Activated CD8-positive, alpha-beta T cell treated with anti-CD3 and anti-CD28 coated beads, Interleukin-2, amount 10 ng/mL, durations not matched to agents 7 days and 5 days (primary cell): ENCODE measurements at places on chromosomes 11 and 22. TPM values are rescaled to one million over a fixed set of nuclear protein-coding genes. Genes with fewer than 3 reads are reported as not detected.

- H3K27me3 ChIP-seq = peaks cover 5% of the 10 kb centered on the region
- H3K27ac ChIP-seq = peak overlapping the region; percentile 93
- peaks cover 7% of the 10 kb centered on the region for H3K36me3 ChIP-seq
- peaks cover 35% of the 10 kb centered on the region for H3K4me1 ChIP-seq
- peak overlapping the region; percentile 91 for H3K4me3 ChIP-seq
Measured at GRCh38 chr11:73597336-73597955, 466 bp downstream of the FAM168A start.

- H3K4me1 ChIP-seq = no peaks in the 10 kb centered on the region
- no peaks in the 10 kb centered on the region for H3K36me3 ChIP-seq
- H3K27me3 ChIP-seq = no peaks in the 10 kb centered on the region
- DNase-seq = no peak
- H3K4me3 ChIP-seq = no peak overlapping the region
- no peak overlapping the region for H3K27ac ChIP-seq
Measured at GRCh38 chr11:40280159-40281051, 1179.0 kb downstream of the LRRC4C start.

- H3K36me3 ChIP-seq = peaks cover 34% of the 10 kb centered on the region
- H3K4me3 ChIP-seq = peak overlapping the region; percentile 99
- H3K27ac ChIP-seq = peak overlapping the region; percentile 96
- no peak for DNase-seq
- H3K27me3 ChIP-seq = no peaks in the 10 kb centered on the region
Measured at GRCh38 chr11:67120456-67120855, 1.4 kb downstream of the KDM2A start.

- no peak overlapping the region for H3K4me3 ChIP-seq
- H3K27ac ChIP-seq = no peak overlapping the region
- H3K4me1 ChIP-seq = peaks cover 26% of the 10 kb centered on the region
- DNase-seq = peak; percentile 76
Measured at GRCh38 chr11:64000026-64000739, 13.9 kb downstream of the OTUB1 start.

DNA sequence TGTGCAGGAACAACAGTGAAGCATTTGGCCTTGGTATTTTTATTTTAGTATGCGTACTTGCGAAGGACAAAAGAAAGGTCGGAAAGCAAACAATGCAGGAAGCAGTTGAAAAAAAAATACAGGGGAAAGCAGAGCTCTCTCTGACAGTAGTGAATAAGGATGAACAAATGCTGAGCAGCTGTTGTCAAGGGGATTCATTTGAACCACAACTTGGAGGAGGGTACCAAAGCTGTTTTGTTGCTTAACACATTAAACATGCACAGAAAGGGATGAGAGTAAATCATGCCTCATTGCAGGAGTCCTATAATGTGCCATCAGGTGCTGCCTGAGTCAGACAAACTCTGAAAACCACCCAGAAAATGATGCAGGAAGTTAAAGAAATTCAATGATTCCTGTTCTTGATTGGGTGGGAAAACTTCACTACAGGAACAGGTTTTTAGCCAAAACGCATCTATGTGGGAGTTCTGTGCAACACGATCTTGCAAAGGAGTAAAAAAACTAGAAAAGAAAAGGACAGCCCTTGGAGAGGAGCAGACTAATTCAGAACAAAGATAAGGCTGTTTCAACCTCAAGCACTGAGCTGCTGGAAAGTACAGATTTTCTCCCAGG lies 2113.5 kb downstream of the LRRC4C start:
- no peak overlapping the region for H3K4me3 ChIP-seq
- no peak for DNase-seq
- H3K4me1 ChIP-seq = no peaks in the 10 kb centered on the region
- H3K36me3 ChIP-seq = no peaks in the 10 kb centered on the region
- H3K27me3 ChIP-seq = no peaks in the 10 kb centered on the region
- no peak overlapping the region for H3K27ac ChIP-seq

Gene POTEH
- not detected for total RNA-seq

- H3K36me3 ChIP-seq = no peaks in the 10 kb centered on the region
- H3K4me3 ChIP-seq = no peak overlapping the region
- H3K27ac ChIP-seq = no peak overlapping the region
- H3K4me1 ChIP-seq = no peaks in the 10 kb centered on the region
- no peaks in the 10 kb centered on the region for H3K27me3 ChIP-seq
Measured at GRCh38 chr22:47929646-47930185, 1167.3 kb downstream of the TBC1D22A start.

DNA sequence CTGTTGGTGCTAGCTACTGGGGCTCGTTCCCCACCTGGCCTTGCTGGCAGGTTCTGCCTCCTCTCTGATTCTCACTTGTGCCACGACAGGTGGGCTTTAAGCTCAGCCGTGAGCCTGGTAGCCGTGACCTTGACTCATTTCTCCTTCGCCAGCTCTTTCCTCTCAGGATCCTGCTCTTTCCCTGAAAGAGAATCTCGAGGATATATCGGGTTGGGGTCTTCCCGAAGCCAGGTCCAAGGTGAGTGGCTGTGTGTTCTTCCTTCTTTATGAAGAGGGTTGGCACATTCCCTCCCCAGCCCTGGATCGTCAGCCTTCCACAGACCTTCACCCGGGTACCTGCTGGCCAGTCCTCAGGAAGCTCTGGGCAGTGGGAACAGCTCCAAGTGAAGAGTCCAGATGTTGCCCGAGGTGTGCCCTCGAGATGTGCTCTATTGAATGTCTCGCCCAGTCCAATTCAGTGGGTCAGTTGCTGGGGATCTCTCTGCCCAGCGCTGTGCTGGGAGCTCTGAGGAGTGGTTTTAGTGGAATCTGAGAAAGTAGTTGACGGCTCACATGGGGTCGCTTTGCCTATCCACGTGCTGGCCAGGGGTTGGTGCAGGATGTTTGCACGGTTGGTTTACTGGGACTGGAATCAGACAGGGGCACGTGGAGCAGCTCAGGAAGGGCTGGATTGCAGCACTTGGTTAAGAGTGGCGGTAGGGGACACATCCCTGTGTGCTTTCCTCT lies 1.4 kb downstream of the ZNF74 start:
- no peaks in the 10 kb centered on the region for H3K27me3 ChIP-seq
- no peak for DNase-seq
- peaks cover 4% of the 10 kb centered on the region for H3K36me3 ChIP-seq
- H3K4me3 ChIP-seq = peak overlapping the region; percentile 86
- H3K27ac ChIP-seq = peak overlapping the region; percentile 48
- peaks cover 18% of the 10 kb centered on the region for H3K4me1 ChIP-seq

DNA sequence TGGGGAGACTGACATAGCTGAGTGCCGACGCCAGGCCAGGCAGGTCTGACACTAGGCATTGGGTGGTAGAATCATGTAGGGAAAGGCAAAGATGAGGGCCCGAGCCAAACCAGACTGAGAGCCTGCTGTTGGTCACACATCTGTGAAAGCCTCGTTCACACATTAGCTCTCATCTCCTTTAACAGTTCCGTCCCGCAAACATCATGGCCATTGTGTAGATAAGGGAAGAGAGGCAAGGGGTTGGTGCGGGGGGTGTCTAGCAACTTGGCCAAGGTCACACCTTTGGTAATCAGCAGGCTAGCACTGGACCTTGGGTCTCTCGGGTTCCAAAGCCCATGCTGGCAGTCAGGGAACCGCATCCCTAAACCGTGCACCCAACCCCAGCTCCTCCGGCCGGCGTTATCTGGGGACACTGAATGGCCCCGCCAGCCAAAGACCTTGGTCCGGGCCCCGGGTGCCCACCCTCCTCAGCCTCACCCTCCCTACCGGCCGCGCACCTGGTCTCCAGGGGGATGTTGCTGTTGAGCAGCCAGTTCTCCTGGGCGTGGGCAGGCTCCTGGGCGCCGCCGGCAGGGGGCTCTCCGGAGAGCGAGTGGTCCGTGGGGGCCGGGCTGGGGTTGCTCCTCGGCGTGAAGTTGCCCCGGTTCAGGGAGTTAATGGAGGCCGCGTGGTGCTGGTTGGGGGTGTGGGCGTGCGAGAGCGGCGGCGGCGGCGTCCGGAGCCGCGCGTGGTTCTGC lies 328.3 kb upstream of the NARS2 start:
- H3K4me3 ChIP-seq = no peak overlapping the region
- no peak overlapping the region for H3K27ac ChIP-seq
- H3K36me3 ChIP-seq = no peaks in the 10 kb centered on the region
- no peaks in the 10 kb centered on the region for H3K4me1 ChIP-seq

Gene TREH
- not detected for total RNA-seq

Gene TH
- not detected for total RNA-seq
